ENCODE measurements at places on chromosomes 12 and 14. TPM values are rescaled to one million over a fixed set of nuclear protein-coding genes. Genes with fewer than 3 reads are reported as not detected.

- DNase-seq, result no peak
These were observed 263.4 kb downstream of the SOX5 start for GRCh38 chr12:23686095-23686494.

GRCh38 chr12:12353807-12354206, 3.1 kb upstream of the BORCS5 start:
- peak; percentile 87 for DNase-seq

- no peak for DNase-seq
These were observed 28.1 kb downstream of the BLTP3B start for GRCh38 chr12:100114574-100114973.

- DNase-seq, result no peak
These were observed 74.6 kb downstream of the ZFP36L1 start for GRCh38 chr14:68718023-68718990.

ANO2 gene
- not detected for total RNA-seq

DNA sequence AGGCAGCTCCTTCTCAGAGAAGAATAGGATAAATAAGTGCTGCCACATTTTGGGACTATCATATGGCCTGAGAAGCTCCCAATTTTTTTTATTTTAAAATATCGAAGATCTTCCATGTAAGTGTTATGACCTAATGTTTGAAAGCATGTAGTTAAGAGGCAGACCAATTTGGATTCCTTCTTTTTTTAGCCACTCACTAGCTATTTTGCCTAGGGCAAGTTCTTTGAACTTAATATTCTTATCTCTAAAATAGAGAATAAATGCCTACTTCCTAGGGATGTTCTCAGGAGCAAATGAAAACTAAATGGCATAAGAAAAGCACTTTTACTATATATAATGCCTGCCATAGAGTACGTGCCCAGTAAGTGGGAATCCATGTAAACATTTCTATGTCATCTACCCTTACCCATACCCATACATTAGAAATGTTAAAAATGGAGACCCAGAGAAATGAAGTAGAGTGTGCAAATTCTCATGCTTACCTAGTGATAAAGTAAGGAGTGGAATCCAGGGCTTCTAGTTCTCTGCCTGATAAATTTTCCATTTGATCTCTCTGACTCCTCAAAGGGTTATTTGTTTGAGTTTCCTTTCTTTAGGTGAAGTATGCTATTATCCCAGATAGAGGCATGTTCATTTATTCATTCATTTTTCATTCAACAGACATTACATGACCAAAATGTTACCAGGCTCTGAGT, 148.3 kb downstream of the TGFB3 start:
- no peak for DNase-seq

KTN1 gene
- total RNA-seq, result 63.6 TPM

REM2 gene
- 0.69 TPM for total RNA-seq

NINJ2 gene
- 2.6 TPM for total RNA-seq

DNA sequence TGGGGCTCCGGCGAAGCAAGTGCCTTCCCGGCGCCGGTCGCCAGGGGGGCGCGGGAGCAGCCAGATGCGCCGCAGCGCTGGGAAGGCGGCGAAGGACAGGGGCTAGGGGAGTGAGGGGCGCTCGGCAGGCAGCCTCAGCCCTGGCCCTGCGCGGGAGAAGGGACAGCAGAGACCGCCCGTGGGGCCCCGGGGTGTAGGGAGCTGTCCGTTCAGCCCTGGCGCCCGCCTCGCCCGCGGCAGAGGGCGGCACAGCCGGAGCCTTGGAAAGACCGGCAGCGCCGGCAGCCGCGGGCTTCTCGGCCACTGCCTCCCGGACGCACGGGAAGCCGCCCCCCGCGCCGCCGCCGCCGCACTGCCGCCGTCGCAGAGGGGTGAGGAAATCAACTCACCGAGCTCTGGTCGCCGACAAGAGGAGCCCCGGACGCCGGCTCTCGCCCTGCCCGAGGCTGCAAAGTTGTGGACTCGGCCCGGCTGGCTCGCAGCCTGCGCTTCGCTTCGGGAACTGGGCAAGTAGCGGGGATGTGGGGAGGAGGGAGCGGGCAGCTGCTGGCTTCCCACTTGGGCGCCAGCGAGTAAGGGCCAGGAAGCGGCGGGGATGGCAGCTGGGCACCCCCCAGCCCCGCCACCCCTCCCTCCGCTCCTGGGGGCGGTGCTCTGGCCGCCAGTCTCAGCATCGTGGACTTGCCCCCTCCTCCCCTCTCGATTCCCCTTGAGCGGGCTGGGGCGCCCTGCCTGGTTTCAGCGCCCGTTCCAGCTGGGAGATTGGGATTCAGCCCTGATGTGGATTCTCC, at the start of gene ZDHHC22:
ZDHHC22 (minus strand) TSS at position 578 of the 791 bp plus-strand sequence. CDS start 2,053 bp downstream, outside the sequence.
- peak; percentile 44 for DNase-seq

GRCh38 chr12:117514016-117514415, 152.6 kb upstream of the NOS1 start:
- no peak for DNase-seq

GRCh38 chr14:40417777-40418401, 985.7 kb upstream of the FBXO33 start:
- DNase-seq, result peak; percentile 4

KCNJ8 gene
- total RNA-seq, result 1.5 TPM

GRCh38 chr12:65526311-65526710, 247.8 kb downstream of the MSRB3 start:
- DNase-seq, result no peak

- DNase-seq, result no peak
These were observed 11.9 kb downstream of the SPRYD3 start for GRCh38 chr12:53067074-53067992.

GRCh38 chr12:89062996-89063395, 289.3 kb downstream of the DUSP6 start:
- no peak for DNase-seq

GRCh38 chr12:2256453-2256852, 203.7 kb downstream of the CACNA1C start:
- DNase-seq, result no peak

TEX22 gene
- 1.0 TPM for total RNA-seq

GRCh38 chr12:7137908-7138307, 7.7 kb downstream of the CLSTN3 start:
- DNase-seq, result no peak

DNA sequence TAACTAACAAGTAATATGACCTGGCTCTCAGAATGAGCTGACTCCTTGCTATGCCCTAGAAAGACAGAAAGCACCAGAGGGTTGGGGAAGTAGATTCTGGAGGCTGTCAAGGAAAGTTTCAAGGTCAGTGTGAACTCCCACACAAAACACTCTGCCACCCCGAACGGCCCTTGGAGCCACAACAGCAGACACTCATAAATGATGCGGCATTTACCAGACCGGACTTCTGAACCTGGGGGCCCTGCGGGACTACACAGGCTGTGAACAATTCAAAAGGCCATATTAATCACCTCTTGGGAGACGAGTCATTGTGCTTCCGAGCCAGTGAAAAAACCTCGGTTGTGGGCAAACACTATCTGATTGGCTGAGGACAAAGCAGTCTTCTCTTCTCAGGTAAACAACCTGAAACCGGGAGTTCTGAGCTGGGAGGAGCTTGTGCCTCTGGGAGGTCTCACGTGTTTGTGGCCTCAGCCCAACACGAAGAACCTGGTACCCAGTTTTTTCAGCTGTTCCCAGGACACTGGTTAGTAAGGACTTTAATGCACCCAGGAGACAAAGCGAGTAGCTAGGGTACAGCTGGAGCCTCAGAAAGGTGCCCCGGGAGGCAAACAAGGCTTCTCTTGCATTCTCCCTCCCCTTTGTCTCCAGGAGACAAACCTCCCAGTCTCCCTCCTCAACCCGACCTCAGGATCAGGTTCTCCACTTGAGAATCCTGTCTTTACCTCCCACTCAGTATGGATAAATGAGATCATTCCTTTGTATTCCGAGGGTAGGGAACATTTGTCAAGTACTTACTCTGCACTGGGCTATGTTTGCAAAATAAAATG, 35.3 kb downstream of the VWF start:
- DNase-seq, result no peak

- no peak for DNase-seq
These were observed 27.4 kb upstream of the METAP2 start for GRCh38 chr12:95446506-95446900.

PACS2 gene
- 20.8 TPM for total RNA-seq

SLC35F4 gene
- not detected for total RNA-seq

- DNase-seq, result no peak
These were observed 211.1 kb upstream of the TBX3 start for GRCh38 chr12:114895081-114895480.

AKT1 gene
- 132 TPM for total RNA-seq

DNA sequence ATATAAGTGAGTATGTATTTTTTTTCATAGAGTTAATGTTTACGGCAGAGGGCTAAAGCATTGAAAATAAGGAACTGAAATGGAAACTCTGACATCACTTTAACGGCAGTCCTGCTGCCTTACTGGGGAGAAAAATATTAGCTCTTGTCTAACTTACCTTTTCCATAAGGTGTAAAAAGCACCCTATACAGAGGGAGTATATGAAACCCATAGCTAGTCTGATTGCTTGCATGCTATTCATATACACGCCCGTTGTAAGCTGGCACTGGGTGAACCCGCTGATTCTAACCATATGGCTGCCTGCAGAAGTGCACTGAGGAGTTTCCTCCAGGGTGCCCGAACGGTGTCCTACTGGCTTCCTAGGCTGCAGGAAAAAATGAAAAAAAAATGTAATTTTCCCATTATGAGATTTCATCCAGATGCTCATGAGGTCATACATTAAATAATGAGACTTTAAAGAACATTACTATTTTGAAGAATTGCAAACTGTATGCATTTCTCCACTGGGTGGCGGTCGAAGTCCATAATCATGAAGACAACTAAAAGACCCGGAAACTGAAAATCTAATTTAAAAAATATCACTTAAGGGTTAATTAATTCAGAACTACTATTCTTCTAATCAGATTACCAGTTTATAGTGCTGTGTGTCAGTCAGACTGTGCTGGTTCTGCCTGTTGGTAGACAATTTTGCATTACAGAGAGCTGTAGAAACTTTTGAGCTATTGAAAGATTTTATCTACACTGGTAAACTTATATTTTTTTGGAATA, 144.7 kb downstream of the ALX1 start:
- DNase-seq, result peak; percentile 6

DNA sequence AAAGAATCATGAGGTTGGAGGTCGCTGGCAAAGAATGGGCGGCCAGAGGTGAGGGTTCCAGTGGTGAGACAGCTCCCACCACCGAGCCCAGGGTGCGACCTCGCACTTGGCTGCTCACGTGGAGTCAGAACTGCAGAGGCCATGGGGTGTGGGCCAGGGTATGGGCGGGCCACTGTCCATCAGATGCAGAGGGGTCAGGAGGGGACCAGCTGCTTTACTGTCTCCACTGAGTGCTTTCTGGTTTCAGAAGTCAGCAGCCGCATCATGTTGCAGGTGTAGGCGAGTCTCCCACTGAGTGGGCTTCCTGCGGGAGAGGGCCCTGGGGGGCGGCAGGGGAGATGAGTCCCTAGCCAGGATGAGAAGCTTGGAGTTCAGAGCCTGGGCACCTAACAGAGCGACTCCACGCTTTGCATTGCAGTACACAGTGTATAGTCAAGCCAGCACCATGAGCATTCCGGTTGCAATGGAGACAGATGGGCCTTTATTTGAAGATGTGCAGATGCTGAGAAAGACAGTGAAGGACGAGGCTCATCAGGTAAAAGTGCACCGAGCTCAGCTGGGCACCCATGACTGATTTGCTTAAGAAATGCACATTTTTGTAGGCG, 46.9 kb upstream of the DYNC1H1 start:
- DNase-seq, result no peak

- no peak for DNase-seq
These were observed 48.7 kb upstream of the NAV3 start for GRCh38 chr12:77782034-77782433.

TMBIM4 gene
- total RNA-seq, result 41.2 TPM

- DNase-seq, result no peak
These were observed 41.4 kb downstream of the COX16 start for GRCh38 chr14:70317969-70318634.

LPAR5 gene
- total RNA-seq, result 11.7 TPM

LGR5 gene
- not detected for total RNA-seq

DNA sequence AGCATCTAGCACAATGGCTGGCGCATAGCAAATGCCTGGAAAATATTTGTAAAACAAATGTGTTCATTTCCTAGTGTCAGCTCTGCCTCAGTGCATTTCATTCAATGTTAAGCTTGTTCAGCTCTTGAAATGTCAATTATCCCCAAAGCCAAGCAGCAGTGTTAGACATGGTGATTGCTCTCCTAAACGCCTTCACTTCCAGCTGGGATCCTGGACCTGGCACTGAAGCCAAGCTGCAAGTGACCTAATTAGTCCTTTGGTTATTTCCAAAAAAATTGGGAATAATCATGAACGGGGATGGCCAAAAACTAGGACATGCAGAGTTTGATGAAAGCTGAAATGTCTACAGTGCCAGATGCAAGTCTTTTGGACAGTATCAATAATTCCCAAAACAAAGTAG, 54.9 kb upstream of the MDGA2 start:
- DNase-seq, result no peak

- DNase-seq, result no peak
These were observed 79.3 kb downstream of the DNAI7 start for GRCh38 chr12:25115677-25116076.

- DNase-seq, result no peak
These were observed 17.7 kb downstream of the EPYC start for GRCh38 chr12:90987101-90987500.

IL23A gene
- 12.5 TPM for total RNA-seq

PEBP1 gene
- 183 TPM for total RNA-seq

LRP1-AS gene
- not detected for total RNA-seq

DNA sequence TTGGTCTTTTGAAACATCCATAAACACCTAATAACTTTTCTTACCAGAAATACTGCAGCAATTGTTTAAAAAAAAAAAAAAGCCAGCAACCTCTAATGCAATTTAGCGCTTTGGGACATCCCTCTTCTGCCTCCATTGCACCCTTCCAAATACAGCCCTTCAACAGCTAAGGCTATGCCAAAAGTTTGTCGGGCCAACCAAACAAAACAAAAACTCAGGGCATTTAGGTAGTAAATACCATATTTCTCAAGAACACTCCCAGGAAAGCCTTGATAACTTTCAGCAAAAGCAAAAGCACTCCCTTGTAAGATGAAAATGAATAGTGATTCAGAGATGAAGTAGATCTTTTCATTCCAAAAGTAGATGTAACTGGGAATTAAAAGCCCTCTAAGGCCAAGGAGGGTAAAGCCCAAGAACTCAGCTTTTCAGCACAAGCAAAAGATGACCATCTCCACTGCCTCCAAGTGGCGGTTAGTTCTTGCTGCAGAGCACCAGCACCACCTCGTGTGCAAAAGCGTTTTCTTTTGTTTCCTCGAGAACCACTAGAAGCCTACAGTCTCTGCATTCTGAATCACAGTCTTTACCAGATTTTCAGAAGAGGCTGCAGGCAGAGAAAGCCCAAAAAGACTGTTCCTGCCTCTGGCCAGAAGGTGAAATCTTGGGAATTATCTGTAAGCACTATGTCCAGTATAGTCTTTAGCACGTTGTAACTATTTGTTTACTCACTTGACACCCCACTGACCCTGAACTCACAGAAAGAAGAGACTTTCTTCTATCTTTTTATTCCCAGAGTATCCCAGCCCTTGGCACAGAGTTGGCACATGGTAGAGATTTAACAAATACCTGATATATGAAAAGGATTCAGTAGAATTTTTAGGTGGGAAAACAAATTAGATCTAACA, 53.1 kb downstream of the SIX6 start:
- peak; percentile 61 for DNase-seq
